ENCODE measurements at places on chromosomes 6 and 20. TPM values are rescaled to one million over a fixed set of nuclear protein-coding genes. Genes with fewer than 3 reads are reported as not detected.

- no peak for DNase-seq
These were observed 177.4 kb upstream of the THEMIS start for GRCh38 chr6:128078276-128078675.

DNA sequence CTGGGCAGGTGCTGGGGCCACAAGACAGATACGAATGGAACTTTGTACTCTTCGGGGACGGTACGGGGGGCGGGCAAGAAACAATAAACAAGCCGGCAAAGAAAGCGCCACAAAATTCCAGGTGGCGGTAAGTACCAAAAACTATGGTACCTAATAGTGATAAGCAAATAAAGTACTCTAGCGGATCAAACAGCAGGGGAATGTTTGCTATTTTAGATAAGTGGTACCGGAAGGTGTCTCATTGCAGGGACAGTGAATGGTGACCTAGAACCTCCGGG is 15.1 kb upstream of the RIPK1 start:
- DNase-seq: no peak

- DNase-seq: peak; percentile 69
These were observed 156.9 kb downstream of the VEGFA start for GRCh38 chr6:43926634-43927531.

- DNase-seq: no peak
These were observed 456.9 kb upstream of the JAG1 start for GRCh38 chr20:11130554-11131166.

DNA sequence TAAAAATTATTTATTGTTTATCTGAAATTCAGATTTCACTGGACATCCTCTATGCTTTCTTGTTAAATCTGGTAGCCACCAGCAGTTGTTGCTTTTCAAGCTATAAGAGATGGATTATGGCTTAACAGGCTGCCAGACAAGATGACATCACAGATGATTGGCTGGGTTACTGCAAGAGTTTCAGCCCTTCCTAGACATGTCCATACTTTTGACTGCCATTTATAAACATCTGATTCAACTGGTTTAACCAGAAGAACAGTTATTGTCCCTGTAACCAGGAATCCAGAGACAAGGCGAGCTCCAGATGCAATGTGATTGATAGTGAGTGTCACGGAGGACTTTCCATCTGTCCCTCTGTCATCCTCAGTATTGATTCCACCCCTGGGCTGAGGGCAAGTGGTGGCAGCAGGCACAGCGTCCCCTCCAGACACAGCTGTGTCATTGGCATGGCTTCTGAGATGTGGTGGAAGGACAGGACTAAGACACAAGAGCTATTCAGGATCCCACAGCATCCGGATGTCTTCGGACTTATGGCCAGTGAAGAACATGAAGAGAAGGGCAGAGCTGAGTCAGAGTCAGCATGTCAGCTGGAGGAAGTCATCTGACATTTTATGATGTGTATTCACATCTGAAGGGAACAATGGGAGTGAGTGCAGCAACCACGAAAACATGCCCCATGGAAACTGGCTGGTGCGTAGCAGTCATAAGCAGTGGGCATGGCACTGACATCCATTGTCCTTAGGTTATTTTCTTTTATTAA is 284.5 kb upstream of the CDYL start:
- DNase-seq: no peak

Gene MYLIP
- 4.8 TPM for polyA plus RNA-seq

GRCh38 chr6:41273714-41274113 is 12.8 kb downstream of the TREM1 start:
- DNase-seq: no peak

Gene FAM83D
- 10.5 TPM for polyA plus RNA-seq

- no peak for DNase-seq
These were observed 134.1 kb downstream of the MTHFD1L start for GRCh38 chr6:150999576-150999975.

- no peak for DNase-seq
These were observed 53.4 kb downstream of the EYA2 start for GRCh38 chr20:46948081-46948480.

Gene ACTL10
- polyA plus RNA-seq: 0.31 TPM
